ENCODE measurements at places on chromosomes 1 and 21.

DNA sequence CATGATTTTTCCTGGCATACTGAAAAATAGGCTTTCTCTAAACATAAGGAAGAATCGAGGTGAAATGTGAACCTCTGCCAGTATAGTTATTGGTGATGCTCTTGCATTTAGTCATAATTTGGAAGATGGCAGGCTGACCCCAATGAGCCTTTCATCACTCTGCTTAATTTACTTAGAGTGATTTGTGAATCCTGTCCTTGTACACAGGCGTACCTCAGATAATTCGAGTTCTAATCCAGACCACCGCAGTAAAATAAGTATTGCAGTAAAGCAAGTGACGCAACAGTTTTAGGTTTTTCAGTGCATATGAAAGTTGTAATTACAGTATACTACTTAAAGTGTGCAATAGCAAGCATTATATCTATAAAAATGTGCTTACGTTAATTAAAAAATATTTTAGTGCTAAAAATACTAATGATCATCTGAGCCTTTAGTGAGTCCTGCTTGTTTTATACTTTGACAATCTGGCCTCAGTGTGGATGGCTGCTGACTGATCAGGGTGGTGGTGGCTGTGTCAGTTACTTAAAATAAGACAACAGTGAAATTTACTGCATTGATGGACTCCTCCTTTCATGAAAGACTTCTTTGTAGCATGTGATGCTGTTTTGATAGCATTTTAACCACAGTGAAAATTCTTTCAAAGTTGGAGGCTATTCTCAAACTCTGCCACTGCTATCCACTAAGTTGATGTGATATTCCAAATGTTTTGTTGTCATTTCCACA is 1.7 kb downstream of the PKNOX1 start:
- no peak for DNase-seq

DNA sequence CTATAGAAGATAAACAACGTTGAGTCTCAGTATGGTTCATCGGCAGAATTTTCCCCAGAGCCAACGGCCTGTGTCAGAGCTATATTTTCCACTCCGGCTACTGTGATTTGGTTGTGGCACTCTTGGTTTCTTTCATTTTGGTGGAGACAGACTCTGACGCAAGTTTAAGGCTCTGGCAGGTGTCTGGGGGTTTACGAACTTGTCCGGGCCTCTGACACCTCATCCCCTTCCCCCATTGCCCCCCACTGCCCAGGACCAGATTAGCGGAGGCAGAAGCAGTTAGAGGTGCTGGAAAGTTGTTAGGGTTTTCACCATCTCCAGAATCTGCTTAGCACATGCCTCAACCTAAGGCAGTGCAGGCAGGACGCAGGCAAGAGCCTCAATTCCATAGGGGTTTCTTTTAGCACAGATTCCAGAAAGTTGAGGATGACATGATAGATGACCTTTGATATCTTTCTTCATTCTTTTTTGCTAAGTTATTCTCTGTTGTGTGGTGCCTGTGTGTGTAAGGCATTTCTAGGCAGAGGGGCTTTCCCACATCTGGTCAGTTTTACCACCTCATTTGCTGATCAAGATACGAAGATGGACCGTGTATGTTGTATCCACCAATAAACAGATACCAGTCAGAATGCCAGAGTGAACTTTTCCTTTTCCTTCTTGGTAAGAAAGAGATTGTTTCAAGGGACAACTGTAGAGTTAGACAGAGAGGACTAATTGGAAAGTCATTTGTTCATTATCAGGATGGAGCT is 18.4 kb upstream of the IL10 start:
- no peak for DNase-seq

DNA sequence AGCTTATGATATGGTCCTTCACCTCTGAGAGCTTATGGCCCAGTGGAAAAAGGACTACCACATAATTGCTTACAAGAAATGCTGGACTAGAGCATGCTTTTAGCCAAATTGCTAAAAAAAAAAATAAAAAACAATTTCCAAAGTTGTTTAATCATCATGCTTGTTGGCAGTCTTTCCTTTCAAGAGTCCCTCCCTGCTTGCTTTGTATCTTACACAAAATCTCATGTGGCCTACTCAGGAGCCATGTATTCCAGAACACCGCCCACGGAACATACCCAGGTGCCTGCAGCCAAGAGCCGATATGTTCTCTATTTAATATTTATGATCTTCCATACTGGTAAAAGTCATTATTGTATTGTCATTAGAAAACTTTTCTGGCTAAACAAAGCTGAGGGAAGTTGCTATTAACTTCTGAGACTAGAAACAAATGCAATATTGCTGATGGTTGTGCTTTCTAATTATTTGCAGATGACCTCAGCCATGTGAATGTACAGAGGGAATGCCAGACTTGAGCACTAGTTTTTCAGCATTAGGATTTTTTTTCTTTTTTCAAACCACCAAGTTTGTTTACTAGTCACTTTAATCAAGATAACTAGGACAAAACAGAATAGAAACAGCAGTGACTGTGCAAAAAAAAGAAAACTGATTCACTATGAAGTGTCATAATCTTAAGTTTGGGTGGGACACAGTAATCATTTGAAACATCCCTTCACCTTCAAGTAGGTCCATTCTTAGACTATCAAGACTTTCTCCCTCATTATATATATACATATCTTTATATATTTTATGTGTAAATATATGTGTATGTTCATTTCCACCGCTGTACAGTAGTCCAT is 129.3 kb upstream of the GORAB start:
- no peak for DNase-seq

DNA sequence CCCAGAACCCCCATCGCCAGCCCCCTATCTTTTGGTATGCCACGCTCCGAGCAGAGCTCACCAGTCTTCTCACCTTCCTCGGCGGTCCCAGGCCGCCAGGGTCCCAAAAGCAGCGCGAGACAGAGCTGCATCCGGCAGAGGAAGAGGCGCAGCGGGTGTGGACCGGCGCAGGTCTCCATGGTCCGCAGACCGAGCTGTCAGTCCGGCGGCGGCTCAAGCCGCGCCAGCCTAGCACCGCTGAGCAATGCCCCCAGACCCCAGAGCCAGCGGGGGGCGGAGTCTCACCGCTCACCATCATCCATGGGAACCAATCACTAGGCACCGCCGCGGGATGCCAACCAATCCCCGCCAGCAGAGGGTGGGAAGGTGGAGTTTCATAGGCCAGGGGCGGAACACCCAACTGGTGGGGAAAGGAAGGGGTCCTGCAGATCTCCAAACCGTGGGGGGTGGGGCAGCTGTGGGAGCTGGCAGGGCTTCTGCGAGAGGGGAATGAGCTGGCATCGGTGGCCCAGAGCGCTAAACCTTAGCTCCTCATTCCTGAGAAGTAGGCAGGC is at the start of gene EPHA10:
TSS of gene EPHA10 (minus strand) at position 233 of the 554 bp plus-strand sequence. CDS start at position 179, 54 bp downstream.
- no peak for DNase-seq

- no peak for DNase-seq
Observed at GRCh38 chr1:29417147-29417858, 181.0 kb downstream of the PTPRU start.

DNA sequence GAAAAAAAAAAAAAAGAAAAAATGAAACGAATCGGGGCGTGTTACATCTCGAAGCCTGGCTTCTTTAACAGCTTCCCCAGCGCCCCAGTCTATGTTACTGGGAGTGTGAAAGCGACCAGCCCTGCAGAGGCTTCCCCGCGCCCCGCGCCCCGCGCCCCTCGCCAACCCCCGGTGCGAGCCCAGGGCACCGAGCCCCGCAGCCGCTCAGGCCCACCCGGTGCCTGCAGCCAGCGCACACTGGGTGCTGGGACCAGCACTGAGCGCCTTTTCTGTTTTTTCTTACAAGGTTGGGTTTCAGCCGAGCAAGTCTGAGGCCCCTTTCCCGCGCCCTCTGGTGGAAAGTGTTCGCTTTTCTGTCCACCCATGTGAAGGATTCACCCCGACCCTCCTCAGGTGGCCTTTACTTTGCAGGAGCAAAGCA is 42.1 kb upstream of the ZNF496 start:
- DNase-seq: no peak

- no peak for DNase-seq
Observed at GRCh38 chr1:225700889-225701465, 48.1 kb upstream of the ENAH start.

GRCh38 chr1:80922906-80923305 is 877.8 kb upstream of the ADGRL2 start:
- DNase-seq: no peak

DNA sequence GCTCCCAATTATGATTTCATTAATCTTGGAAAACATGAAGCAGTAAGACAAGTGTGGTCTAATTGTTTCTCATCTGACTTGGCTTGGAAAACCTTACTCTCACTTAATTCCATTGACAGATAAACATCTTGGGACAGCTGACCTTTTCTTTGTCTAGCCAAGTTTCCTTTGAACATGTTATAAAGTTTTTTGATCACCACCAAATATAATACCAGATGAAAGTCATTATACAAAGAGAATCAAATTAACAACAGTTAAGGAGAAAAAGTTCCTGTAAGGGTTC is 50.2 kb downstream of the ALG14 start:
- no peak for DNase-seq

GRCh38 chr21:36288651-36289243 is 31.2 kb upstream of the MORC3 start:
- no peak for DNase-seq

DNA sequence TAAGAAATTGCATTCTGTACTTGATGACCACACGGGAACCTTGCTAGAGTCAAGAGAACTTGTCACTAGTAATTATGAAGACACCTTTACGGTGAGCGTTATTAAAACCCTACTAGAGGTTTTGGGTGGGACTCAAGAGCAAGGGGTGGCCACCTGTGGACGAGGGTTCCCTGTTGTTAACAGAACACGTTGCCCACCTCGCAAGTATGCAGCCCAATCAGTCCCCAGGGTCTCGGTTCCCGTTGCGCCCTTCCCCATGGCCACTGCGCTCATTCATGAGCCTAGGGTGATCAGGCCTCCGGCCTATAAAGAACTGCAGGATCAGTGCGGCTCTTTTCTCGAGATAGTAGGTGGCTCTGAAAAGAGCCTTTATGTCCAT is 30.2 kb upstream of the RNF187 start:
- DNase-seq: no peak

- no peak for DNase-seq
Observed at GRCh38 chr1:69585666-69586065, 17.9 kb downstream of the LRRC7 start.

DNA sequence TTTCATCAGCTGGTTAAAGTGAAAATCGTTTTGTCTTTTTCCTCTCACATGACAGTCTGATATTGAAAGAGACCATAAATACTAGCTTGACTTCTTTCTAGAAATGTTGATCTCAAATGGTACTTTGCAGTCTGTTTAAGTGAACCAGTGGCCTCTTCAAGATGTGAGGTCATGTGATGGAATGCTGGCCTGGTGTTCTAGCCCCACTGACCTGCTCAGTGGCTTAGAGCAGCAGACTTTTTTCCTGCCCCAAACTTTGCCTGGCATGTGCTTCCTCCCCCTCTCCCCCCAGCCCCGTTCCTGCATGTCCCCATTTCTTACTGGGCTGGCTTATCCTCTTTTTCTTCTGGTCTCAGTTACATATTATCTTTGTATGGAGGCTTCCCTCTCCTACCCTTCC is 34.3 kb downstream of the ZYG11A start:
- DNase-seq: no peak

DNA sequence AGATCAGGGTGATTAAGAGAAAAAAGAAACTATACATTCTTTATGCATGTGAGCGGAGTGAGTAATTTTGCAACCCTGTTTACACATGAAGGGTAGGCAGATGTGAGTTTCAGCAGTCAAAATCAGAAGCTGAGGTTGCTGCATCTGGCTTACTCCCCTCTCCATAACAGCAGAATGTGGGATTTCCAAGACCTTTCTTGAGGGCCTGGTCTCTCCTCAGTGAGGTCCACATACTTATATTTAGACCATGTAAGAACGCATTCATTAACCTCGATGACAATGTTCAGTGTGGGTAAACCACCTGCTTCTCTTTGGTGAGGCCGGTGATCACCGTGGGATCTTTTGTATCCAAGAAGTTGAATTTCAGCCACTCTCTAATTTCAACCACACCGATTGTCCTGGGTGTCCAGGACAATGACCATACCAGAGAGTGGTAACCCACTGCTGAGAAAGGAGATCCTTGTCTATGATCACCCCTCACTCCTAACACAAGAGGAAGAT is 18.7 kb upstream of the RAP1A start:
- no peak for DNase-seq

DNA sequence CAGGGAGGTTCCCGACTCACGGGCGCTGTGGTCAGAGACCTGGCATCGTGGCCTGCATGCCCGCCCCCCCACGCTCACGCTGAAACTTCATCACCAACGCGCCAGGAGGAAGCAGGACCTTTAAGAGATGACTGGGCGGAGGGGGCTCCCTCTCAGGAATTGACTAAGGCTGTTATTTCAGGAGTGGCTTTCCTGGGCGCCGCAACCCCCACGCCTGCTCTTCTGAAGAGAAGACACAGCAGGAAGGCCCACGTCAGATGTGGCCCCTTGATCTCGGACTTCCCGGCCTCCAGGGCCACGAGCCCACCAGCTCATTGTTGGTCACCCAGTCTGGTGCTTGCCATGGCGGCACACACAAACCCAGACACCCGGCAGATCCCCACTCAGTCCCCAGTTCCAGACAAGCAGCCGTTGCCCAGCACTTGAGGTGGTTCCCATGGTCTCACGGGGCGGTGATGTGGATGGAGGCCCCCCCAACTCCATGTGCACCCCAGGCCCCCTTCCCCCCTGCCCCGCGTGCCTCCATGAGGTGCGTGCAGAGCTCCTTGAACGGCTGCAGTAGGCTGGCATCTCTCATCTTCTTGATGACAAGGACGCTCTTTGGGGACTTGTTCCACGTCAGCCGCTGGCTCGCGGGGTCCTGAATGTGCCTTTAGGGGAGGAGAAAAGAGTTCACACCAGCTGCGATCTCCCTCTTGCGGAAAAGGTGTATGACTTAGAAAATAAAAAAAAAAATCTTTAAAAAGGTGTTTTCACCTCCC is 21.4 kb downstream of the NADK start:
- DNase-seq: no peak

DNA sequence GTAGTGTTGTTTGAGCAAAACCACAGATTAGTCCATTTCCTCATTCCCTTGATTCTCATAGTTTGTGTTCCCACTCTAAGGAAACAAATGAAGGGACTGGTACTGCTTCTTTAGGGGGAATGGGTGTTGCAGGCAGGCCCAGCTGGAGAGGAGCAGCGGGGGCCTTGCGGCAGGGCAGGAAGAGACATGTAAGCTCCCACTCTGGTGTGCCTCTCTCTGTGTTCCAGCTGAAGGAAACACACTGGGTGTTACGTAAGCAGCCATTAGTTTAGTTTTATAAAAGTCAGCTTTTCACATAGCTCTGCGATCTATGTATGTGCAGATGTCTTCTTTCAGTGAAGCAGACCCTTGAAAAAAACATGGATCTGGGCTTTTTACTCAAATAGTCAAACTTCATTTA is 99.5 kb downstream of the CACHD1 start:
- no peak for DNase-seq

DNA sequence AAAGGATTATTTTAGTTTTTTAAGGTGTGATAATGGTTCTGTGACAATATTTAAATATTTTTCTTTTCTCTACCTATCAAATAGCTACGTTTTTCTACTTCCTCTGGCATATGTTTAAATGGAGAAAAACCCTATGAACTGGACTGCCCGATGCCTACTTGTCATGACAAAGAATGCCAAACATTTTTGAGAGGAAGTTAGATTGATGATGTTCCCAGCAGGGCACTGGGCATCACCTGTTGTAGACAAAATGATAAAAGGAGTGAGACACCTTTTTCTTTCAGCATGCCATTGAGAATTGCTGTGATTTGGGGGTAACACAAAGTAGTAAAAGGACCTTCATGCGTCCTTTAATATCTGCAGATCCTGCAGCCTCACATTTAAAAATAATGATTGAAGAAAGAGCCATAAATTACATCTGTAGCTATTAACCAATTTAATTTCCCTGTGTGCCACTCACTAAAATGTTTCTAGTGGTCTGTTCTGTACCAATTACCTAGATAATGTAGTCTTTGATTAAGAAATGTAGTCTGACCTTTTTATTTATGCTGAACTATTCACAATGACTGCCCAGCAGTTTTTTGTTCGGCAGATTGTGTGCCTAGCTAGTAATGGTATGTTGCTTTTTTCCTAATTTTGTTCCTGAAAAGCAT is 47.6 kb downstream of the RPL5 start:
- DNase-seq: no peak

All from vagina (tissue), 2 donors.